ENCODE measurements at places on chromosomes 5 and 9.

- DNase-seq: no peak
Observed at GRCh38 chr5:62569470-62569869, 9.1 kb upstream of the LRRC70 start.

GRCh38 chr9:91240596-91241165 lies 121.0 kb downstream of the AUH start:
- no peak for DNase-seq

GRCh38 chr5:157801-158200 lies 33.5 kb upstream of the LRRC14B start:
- peak; percentile 35 for DNase-seq

DNA sequence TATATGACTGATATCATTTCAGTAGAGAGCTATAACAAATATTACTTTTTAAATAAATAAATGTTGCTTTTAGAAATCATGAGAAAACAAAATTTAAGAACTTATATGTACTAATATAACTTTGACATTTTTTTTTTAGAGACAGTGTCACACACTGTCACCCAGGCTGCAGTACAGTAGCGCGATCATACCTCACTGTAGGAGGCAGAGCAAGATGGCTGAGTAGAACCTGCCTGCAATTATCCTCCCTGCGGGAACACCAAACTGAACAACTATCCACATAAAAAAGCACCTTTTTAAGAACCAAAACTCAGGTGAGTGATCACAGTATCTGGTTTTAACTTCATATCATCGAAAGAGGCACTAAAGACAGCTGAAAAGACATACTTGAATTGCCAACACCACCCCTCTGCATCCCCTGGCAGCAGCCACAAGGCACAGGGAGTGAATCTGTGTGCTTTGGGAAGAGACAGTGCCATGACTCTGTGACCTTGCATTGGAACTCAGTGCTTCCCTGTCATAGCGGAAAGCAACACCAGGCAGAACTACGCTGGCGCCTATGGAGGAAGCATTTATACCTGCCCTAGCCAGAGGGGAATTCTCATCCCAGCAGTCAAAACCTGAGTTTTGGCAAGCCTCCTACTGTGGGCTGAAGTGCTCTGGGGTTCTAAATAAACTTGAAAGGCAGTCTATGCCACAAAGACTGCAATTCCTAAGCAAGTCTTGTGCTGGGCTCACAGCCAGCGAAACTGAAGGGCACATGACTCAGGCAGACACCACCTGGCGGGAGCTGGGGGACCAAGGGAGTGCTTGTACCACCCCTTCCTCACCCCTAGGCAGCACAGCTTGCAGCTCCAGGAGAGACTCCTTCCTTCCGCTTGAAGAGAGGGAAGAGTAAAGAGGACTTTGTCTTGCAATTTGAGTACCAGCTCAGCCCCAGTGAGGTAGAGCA lies 142.7 kb downstream of the FBXL17 start:
- DNase-seq: no peak

GRCh38 chr9:109455391-109455790 lies 42.7 kb downstream of the PTPN3 start:
- no peak for DNase-seq

DNA sequence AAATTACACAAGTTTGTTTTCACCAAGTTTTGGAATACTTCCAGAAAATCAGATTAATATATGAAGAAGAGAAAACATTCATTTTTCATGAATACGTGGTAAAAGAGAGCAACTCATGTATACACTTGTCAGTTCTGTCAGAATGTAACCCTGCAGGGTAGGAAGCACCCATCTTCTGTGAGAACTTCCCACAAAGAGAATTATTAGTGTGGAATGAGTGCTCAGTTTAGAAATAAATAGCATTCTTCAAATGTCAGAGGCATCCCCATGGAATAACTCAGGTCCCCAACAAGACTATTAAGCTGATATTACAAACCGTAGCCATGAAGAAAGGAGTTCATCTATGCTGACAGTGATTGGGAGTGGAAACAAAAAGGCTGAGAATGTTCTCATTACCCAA lies 45.2 kb downstream of the EPB41L4A start:
- no peak for DNase-seq

GRCh38 chr5:36724467-36725332 lies 118.3 kb downstream of the SLC1A3 start:
- no peak for DNase-seq

DNA sequence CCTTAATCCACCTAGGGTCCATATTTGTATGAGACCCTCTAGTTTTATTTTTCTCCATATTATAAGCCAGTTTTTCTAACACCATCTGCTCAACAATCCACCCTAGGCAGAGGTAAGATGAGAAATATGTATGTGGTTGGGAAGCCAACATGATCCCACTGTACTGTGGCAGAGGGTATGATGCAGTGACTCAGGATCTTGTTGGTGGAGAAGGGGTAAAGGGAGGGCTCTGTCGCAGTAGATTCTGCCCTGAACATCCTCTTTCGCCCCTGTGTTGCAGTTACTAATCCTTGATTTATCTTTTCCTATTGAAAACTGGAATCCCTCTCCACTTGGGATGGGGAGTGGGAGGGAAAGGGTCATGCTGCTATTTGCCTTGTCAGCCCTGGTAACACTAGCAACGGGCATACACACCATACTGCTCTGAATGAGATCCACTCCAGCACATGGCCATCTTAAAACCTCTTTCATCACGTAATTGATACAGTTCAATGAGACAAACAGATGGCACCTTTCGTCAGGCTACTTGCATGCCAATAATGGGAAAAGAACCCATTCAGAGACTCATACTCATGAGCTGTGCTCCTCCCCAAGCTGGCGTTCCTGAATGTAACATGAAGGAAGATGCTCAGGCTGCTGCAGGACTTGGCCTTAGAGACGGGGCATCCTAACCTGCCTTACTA lies 63.0 kb downstream of the ADAMTS12 start:
- no peak for DNase-seq

DNA sequence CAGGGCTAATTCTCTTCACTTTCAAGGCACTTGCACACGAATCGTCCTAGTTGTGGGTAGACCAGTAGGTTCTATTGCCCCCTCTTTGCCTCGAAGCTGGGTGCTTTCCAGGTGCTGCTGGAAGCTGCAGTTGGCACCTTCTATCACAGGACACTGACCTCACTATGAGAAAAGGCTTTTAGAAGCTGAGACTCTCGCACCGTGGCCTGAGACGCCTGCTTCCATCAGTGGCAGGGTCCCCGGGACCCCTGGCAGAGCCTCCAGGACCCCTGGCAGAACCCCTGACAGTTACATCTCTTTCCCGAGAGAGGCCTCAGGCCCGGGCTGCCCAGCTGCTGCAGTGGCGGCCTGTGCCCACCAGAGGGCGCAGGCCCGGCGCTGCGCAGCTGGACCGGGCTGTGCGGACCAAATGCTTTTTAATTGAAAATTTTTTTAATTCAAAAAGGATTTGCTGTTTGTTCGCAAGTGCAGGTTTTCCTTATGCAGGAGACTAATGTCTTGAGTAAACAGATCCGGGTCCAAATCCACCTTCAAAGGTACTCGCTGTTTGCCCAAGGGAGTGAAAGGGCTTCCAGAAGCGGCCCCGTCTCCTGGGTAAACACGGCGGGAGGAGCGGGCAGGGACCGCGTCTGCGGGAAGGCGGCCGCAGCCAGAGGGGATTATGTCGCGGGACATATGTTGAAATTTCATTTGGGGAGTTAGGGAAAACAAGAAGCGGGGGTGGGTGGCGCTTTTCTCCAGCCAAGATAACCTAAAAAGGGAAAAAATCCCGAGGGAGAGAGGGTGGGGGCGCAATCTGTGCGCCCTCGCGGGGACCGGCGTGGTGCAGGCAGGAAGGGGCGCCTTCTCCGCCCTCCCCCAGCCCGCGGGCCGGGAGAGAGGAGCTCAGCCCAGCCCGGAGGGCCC lies 114.5 kb upstream of the LMX1B start:
- DNase-seq: peak; percentile 79

- DNase-seq: no peak
Observed at GRCh38 chr5:5116956-5117355, 23.2 kb upstream of the ADAMTS16 start.

- peak; percentile 34 for DNase-seq
Observed at GRCh38 chr5:174559566-174560090, 164.8 kb upstream of the MSX2 start.

DNA sequence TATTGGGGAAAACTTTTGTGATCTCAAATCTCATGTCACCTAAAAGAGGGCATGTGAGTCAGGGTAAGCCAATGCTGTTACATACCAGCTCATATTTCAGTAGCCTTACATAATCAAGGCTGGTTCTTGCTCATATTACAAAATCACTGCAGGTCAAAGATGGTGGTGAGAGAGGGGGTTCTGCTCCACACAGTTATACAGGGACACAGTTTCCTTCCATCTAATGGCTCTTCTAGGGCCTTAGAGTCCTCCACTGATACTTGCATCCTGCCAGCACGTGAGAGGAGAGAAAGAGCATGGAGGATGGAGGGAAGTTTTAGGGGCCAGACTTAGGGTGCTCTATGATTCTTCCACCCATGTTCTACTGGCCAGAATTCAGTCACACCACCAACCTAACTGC lies 130.0 kb downstream of the LIFR start:
- DNase-seq: no peak

- no peak for DNase-seq
Observed at GRCh38 chr9:35338086-35338485, 151.8 kb upstream of the RUSC2 start.

DNA sequence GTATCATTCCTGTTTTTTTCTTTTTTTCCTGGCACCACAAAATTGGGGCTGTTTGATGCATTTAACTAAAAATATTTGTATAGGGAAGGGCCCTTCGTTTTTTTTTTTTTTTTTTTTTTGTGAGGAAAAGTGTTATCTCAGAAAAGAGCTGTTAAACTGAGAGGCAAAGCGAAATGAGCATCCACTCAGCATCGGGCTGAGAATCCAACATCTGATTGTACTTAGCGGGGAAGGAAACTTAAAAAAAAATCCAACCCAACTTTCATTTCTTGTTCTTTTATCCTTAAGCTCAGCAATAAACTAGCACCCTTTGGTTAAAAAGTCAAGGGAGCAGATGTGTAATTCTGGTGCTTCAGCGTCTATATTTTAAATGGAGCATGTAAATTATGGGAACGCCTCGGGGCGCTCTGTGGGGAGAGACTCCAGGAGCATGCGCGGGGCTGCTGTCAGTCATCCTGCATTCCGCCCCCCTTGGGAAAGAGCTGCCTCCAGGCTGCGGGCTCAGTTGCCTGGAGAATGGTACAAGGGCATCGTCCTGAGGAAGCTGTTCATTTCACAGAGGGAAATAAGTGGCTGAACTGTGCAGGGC lies 33.3 kb downstream of the DMRT2 start:
- DNase-seq: no peak

DNA sequence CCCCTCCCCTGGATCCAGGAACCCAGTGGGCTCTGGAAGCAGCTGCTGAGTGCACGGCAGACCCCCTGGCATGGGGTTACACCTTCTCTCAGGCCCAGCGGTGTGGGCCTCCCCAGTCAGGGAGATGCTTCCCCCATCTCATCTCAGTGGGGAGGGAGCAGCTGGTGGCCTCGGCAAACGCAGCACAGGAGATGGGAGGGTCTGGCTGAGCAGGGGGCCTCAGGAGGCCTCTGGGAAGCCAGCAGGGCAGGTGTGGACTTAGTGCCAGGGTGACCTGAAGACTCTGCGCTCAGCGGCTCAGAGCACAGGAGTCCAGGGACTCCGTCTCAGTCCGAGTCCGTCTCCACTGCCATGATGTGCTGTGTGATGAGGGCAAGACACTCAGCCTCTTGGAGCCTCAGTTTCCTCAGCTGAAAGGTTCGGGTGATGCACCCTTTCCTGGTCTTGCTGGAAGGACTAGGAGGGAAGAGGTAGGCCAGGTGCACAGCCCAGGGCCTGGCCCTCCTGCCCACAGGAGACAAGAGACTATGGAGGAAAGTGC lies 100.6 kb downstream of the GTF3C4 start:
- peak; percentile 42 for DNase-seq

GRCh38 chr9:72872718-72873117 lies 80.1 kb downstream of the ALDH1A1 start:
- no peak for DNase-seq

- DNase-seq: no peak
Observed at GRCh38 chr5:158559643-158560042, 540.1 kb downstream of the EBF1 start.

GRCh38 chr5:123278284-123278683 lies 144.9 kb downstream of the CEP120 start:
- no peak for DNase-seq

DNA sequence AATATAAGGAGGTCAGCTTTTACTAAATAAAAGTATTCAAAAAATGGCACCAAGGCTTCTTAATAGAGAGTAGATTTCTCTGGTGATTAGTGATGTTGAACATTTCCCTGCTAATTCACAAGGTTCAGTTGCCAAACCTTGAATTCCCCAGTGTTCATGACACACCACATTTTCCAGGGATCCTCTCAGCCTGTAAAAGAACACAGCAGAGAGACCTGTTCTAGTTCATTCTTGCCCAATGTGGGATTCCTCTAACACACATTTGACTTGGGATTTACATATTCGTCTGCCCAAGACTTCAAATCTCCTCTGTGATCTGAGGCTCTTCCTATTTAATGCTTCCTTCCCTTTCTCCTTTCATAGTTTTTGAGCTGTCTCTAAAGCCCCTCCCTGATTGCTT lies 273.2 kb upstream of the CDH9 start:
- DNase-seq: no peak

DNA sequence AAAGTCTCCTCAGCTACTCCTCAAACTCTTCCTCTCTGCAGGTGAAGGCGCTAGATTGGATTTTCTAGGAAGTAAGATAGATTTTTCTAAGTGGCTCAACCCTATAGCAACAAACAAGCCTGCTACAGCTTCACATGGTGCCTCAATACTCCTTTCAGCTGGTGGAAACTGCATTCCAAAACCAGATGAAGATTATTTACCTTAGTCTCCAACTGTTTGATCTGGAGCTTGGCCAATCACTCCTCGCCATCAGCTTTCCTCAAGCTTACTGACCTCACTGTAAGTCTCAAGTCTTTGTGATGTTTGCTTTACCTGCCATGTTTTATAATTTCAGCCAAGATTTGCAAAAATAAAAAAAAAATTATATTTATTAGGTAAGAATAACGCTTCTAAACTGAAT lies 622.4 kb downstream of the CHSY3 start:
- DNase-seq: no peak

DNA sequence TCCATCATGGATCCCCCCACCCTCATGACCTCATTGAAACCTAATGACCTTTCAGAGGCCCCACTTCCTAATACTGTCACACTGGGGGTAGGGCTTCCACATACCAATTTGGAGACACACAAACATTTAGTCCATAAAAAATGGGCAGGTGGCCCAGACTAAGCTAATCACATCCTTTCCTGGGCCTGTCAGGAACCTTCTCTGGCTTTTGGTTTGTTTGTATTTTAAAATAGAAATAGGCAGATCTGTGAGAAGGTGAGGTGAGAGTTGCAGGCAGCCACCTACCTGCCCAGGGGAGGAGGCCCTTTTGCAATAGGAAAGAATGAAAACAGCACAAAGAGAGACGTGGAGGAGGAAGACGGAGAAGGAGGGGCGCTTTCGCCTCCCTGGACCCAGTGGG lies 90.2 kb upstream of the BOD1 start:
- no peak for DNase-seq

- DNase-seq: no peak
Observed at GRCh38 chr5:95281226-95281625, 3.7 kb downstream of the MCTP1 start.

GRCh38 chr5:158478139-158478538 lies 619.2 kb upstream of the CLINT1 start:
- DNase-seq: no peak

- no peak for DNase-seq
Observed at GRCh38 chr5:165130656-165131055, 1625.2 kb downstream of the MAT2B start.

Measured in ecto neural progenitor cell (in vitro differentiated cells).